AG04450 (cell line): ENCODE measurements at places on chromosomes 12 and 14. TPM values are rescaled to one million over a fixed set of nuclear protein-coding genes. Genes with fewer than 3 reads are reported as not detected.

VDR gene
- 11.9 and 13.6 TPM in 2 replicates for polyA plus RNA-seq

DHH gene
- not detected in 2 replicates for polyA plus RNA-seq

FAM90A1 gene
- polyA plus RNA-seq: 0.02 and 0.06 TPM in 2 replicates

OVCH1 gene
- polyA plus RNA-seq: 0.22 and 0.26 TPM in 2 replicates

KRT3 gene
- not detected in 2 replicates for polyA plus RNA-seq

KRT81 gene
- 0.24 and 2.3 TPM in 2 replicates for polyA plus RNA-seq

ARHGAP9 gene
- polyA plus RNA-seq: 1.2 TPM in 2 replicates

SIX6 gene
- not detected in 2 replicates for polyA plus RNA-seq

KRT79 gene
- polyA plus RNA-seq: 0.04 TPM in 1 of 2 replicates, not detected in the other

KRT78 gene
- polyA plus RNA-seq: not detected in 2 replicates

KRT73 gene
- polyA plus RNA-seq: not detected in 2 replicates

AKAP6 gene
- 0.78 and 1.3 TPM in 2 replicates for polyA plus RNA-seq

ZC2HC1C gene
- polyA plus RNA-seq: 0.45 and 0.73 TPM in 2 replicates

NPFF gene
- not detected in 2 replicates for polyA plus RNA-seq

RTL1 gene
- not detected in 2 replicates for polyA plus RNA-seq

TMEM253 gene
- polyA plus RNA-seq: 0.21 TPM in 2 replicates

PLEKHD1 gene
- polyA plus RNA-seq: not detected in 2 replicates

GYS2 gene
- polyA plus RNA-seq: not detected in 2 replicates
